ENCODE measurements at places on chromosomes 6 and 20. TPM values are rescaled to one million over a fixed set of nuclear protein-coding genes. Genes with fewer than 3 reads are reported as not detected.
A peak's percentile ranks its signal among the peaks of the same experiment; 100 is the strongest.

GRCh38 chr20:10576411-10577090, 97.2 kb downstream of the JAG1 start:
- H3K27ac ChIP-seq: no peak overlapping the region
- DNase-seq: no peak

DNA sequence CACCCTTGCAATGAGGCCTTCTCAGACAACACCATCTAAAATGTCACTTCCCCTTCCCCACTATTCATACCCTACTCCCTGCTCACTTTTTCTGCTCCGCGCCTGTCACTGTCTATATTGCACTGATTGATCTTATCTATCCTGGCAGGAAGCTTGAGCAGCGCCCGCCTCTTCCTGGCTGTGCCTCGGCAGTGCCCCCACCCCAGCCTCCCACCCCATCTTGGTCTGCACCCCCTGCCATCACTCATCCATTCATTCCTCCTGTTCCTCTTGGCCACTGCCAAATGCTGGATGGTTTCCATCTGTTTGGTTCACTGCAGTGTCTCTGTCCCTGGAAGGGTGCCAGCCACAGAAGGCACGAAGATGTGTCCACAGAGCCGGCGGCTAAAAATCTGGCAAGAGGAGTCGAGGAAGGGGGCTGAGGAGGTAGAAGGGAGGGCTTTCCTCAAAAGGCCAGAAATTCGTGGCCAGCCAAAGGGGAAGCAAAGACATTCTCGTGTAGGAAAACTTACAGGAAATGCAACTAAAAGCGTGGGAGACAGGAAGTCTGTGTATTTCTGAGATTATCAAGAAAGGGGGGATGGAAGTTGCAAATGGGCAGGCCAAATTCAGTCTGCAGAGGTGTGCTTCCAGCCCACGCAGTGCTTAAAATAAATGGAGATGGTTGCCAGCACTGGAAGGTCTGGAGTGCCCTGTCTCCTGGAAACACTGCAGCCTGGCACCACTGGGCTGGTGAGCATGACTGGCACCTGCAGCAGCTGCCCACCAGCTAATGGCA, 27.6 kb downstream of the SYNJ2 start:
- DNase-seq: peak; percentile 45
- peak overlapping the region; percentile 53 for H3K4me3 ChIP-seq
- peaks cover 22% of the 10 kb centered on the region for H3K36me3 ChIP-seq

Gene SNX9
- total RNA-seq: 44.9 TPM

Gene CST1
- not detected for total RNA-seq

Gene IYD
- total RNA-seq: not detected

DNA sequence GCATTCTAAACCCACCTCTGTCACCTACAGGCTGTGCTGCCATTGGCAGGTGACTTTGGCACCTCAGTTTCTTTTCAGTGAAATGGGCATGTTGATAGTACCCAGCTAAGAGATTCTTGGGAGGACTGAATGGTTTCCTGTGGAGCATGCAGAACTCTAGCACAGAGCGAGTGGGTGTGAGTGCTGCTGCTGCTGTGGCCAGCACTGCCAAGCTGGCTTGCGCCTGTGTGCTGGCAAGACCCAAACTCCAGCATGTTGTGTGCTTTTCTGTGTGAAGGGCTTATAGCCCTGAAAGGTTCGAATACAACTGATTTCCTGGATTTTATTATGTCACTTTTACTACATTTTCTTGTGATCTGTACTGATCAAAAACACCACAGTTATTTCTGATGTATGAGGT, 78.1 kb upstream of the KIF25 start:
- H3K27me3 ChIP-seq: no peaks in the 10 kb centered on the region
- H3K4me3 ChIP-seq: no peak overlapping the region
- H3K4me1 ChIP-seq: no peaks in the 10 kb centered on the region
- H3K27ac ChIP-seq: no peak overlapping the region
- no peaks in the 10 kb centered on the region for H3K36me3 ChIP-seq
- DNase-seq: no peak

Gene YTHDF1
- 31.0 TPM for total RNA-seq

- no peak overlapping the region for H3K4me3 ChIP-seq
- H3K27ac ChIP-seq: no peak overlapping the region
- no peak for DNase-seq
- H3K36me3 ChIP-seq: peaks cover 6% of the 10 kb centered on the region
- H3K4me1 ChIP-seq: no peaks in the 10 kb centered on the region
Observed at GRCh38 chr6:118372413-118372812, 175.7 kb upstream of the PLN start.

Gene VNN1
- not detected for total RNA-seq

Gene TRIM15
- total RNA-seq: not detected

Gene ULBP2
- total RNA-seq: 0.38 TPM

DNA sequence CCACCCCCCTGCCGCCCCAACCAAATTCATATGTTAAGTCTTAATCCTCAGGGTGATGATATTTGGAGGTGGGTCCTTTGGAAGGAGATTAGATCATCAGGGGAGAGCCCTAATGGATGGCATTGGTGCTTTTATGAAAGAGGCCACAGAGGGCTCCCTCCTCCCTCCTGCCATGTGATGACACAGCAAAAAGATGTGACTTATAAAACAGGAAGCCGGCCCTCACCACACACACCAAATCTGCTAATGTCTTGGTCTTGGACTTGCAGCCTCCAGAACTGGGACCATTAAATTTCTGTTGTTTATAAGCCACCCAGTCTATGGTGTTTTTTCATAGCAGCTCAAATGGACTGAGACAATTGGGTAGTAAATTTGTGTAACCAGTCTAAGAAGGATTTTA, 176.3 kb downstream of the ADGRG6 start:
- H3K4me3 ChIP-seq: no peak overlapping the region
- H3K4me1 ChIP-seq: peaks cover 5% of the 10 kb centered on the region
- DNase-seq: peak; percentile 58
- no peaks in the 10 kb centered on the region for H3K36me3 ChIP-seq
- no peak overlapping the region for H3K27ac ChIP-seq
- H3K27me3 ChIP-seq: no peaks in the 10 kb centered on the region

- no peak for DNase-seq
- H3K27me3 ChIP-seq: peaks cover 5% of the 10 kb centered on the region
- H3K36me3 ChIP-seq: no peaks in the 10 kb centered on the region
- H3K4me3 ChIP-seq: no peak overlapping the region
- H3K27ac ChIP-seq: no peak overlapping the region
Observed at GRCh38 chr6:12467706-12468670, 177.8 kb downstream of the EDN1 start.

DNA sequence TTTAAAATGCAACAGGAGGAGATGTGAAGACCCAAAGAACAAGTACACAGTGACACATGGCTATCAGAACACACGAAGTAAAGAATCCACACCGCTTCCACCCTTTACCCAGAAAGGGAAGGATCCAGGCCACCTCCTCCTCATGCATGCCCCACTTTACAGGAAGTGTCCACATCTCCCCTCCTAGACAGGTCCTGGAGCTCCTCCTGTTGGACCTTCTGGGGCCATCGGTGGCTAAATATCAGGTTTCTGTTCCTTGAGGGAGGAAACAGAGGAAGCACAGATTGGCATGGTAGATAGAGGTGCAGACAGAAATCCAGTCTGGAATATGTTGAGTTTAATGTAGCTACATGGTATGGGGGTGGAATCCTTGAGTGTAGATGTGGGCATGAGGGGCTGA, 10.9 kb downstream of the NINL start:
- no peak for DNase-seq
- H3K36me3 ChIP-seq: no peaks in the 10 kb centered on the region
- H3K4me3 ChIP-seq: no peak overlapping the region
- H3K27ac ChIP-seq: no peak overlapping the region

- H3K36me3 ChIP-seq: no peaks in the 10 kb centered on the region
- H3K4me3 ChIP-seq: no peak overlapping the region
- no peak overlapping the region for H3K27ac ChIP-seq
- peaks cover 7% of the 10 kb centered on the region for H3K27me3 ChIP-seq
- DNase-seq: no peak
Observed at GRCh38 chr20:60877071-60877857, 374.8 kb upstream of the CDH4 start.

DNA sequence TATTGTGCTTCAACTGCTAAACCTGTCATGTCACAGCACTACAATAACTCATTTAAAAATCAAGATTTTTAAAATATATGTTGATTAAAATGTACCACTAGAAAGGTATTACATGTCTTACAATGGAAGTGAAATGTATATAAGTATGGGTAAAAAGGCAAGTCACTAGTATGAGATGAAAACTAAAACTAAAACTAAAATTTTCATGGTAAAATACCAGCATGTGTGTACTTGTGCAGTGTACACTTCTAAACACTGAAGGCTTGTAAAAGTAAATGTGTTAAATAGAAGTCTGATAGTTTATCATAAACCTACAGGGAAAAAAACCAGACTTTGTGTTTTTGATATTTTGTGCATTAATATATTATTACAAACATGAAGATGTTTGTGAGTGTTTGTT, 13.7 kb upstream of the TMEM244 start:
- DNase-seq: no peak
- no peak overlapping the region for H3K27ac ChIP-seq
- no peak overlapping the region for H3K4me3 ChIP-seq
- no peaks in the 10 kb centered on the region for H3K36me3 ChIP-seq
- H3K4me1 ChIP-seq: peaks cover 13% of the 10 kb centered on the region

GRCh38 chr6:79010422-79010821, 67.6 kb downstream of the PHIP start:
- H3K27ac ChIP-seq: no peak overlapping the region
- H3K4me1 ChIP-seq: peaks cover 3% of the 10 kb centered on the region
- H3K36me3 ChIP-seq: peaks cover 20% of the 10 kb centered on the region
- no peak overlapping the region for H3K4me3 ChIP-seq
- DNase-seq: no peak

DNA sequence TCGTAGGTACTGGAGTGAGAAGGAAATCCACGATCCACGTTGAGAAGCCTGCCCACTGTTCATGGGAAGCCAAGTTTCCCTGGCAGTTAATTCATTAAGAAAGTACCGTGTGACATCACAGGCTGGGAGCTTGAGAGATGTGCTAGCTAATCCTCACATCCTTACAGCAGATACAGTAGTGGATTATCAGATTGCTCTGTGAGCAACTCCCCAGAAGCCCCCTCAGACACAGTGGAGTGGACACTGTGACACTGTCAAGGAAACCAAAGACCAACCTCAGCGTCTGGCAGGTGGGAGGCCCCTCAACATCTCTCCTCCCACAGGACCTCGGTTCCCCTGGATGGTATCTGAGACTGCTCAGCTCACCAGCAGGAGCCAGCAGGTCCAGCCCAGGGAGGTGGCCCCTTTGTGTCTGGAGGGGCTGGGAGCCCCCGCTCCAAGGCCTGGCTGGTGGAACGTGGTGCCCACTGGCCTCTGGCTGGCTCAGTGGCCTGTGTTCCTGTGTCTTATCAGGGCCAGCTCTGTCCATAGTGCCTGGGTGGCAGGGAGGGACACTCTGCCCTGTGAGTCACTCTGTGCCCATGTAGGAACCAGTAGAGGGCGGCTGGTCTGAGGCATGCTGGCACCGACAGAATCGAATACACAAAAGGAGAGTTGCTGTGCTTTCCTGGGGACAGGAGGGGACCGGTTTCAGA, 7.2 kb downstream of the PYGB start:
- H3K27ac ChIP-seq: no peak overlapping the region
- H3K27me3 ChIP-seq: no peaks in the 10 kb centered on the region
- no peak overlapping the region for H3K4me3 ChIP-seq
- peaks cover 75% of the 10 kb centered on the region for H3K4me1 ChIP-seq
- peaks cover 17% of the 10 kb centered on the region for H3K36me3 ChIP-seq

Gene SEMG1
- total RNA-seq: not detected

DNA sequence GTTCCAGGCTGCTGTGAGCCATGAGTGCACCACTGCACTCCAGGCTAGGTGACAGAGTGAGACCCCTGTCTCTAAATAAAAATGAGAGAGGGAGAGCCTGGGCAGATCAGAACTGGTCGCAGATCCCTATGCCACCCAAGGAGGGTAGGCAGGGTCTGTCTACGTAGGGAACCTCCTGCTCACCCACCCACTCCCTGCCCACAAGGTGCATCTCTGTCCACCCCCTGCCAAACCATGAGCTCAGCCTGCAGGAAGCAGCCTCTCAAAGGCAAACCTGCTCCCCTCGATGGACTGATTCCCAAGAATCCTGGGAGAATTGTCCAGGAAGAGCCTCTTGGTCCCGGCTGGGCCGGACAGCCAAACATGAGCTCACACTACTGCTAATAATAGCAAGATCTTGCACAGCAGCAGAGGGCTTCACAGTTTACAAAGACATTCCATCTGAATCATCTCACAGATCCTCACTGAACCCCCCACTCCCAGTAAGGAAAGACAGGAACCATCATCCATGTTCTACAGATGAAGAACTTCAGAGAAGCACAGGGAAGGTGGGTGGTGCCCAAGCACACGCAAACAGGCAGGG, 27.8 kb upstream of the TLDC2 start:
- no peak overlapping the region for H3K4me3 ChIP-seq
- peaks cover 21% of the 10 kb centered on the region for H3K4me1 ChIP-seq
- H3K27ac ChIP-seq: no peak overlapping the region

Gene ANGPT4
- not detected for total RNA-seq

- H3K36me3 ChIP-seq: no peaks in the 10 kb centered on the region
- DNase-seq: peak; percentile 9
- H3K4me1 ChIP-seq: peaks cover 8% of the 10 kb centered on the region
- no peak overlapping the region for H3K27ac ChIP-seq
- H3K27me3 ChIP-seq: peaks cover 60% of the 10 kb centered on the region
Observed at GRCh38 chr6:7542065-7542873, 798 bp downstream of the DSP start.

- peaks cover 15% of the 10 kb centered on the region for H3K4me1 ChIP-seq
- no peaks in the 10 kb centered on the region for H3K36me3 ChIP-seq
- no peaks in the 10 kb centered on the region for H3K27me3 ChIP-seq
- H3K4me3 ChIP-seq: no peak overlapping the region
- DNase-seq: no peak
- no peak overlapping the region for H3K27ac ChIP-seq
Observed at GRCh38 chr6:83883240-83883639, 23.8 kb downstream of the CYB5R4 start.

GRCh38 chr20:38523697-38524096, 51.1 kb downstream of the RALGAPB start:
- H3K27ac ChIP-seq: no peak overlapping the region
- H3K4me3 ChIP-seq: no peak overlapping the region
- H3K36me3 ChIP-seq: peaks cover 30% of the 10 kb centered on the region
- no peaks in the 10 kb centered on the region for H3K27me3 ChIP-seq
- no peak for DNase-seq
- no peaks in the 10 kb centered on the region for H3K4me1 ChIP-seq

Gene ZBTB12
- total RNA-seq: 1.8 TPM

- H3K4me1 ChIP-seq: peaks cover 17% of the 10 kb centered on the region
- H3K36me3 ChIP-seq: no peaks in the 10 kb centered on the region
- peaks cover 37% of the 10 kb centered on the region for H3K27me3 ChIP-seq
- no peak overlapping the region for H3K27ac ChIP-seq
Observed at GRCh38 chr6:122792766-122793165, 3.7 kb downstream of the SMPDL3A start.

- H3K27ac ChIP-seq: no peak overlapping the region
- peaks cover 11% of the 10 kb centered on the region for H3K27me3 ChIP-seq
- DNase-seq: no peak
- H3K36me3 ChIP-seq: peaks cover 2% of the 10 kb centered on the region
- no peak overlapping the region for H3K4me3 ChIP-seq
Observed at GRCh38 chr6:39995633-39996032, 61.4 kb upstream of the MOCS1 start.

Gene ZKSCAN8
- 20.3 TPM for total RNA-seq
